Liver (tissue), 10 donors: ENCODE measurements at places on chromosomes 16 and 17.

DNA sequence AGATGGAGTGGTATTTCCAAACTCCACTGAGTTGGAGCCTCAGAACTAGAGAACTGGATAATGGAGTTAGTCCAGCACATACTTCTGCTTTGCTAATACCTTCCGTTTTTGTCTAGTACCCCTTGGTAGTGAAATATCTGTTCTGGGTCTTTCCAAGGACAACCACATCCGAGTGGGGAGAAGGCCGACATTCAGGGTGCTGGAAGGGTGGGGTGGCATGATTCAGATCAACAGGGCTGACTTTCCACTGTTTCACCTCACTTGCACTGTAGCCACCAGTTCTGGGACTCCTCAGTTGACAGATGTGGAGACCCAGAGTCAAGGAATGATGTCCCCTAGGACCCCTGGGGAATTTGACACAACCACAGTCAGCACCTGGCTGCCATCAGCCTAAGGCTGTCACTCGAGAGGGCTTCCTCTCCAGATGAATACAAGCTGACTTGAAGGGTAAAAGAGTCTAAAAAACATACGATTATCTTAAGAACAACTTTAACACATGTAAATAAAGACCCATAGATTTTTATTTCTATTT is 84.8 kb upstream of the HNF1B start:
- no peak for DNase-seq

DNA sequence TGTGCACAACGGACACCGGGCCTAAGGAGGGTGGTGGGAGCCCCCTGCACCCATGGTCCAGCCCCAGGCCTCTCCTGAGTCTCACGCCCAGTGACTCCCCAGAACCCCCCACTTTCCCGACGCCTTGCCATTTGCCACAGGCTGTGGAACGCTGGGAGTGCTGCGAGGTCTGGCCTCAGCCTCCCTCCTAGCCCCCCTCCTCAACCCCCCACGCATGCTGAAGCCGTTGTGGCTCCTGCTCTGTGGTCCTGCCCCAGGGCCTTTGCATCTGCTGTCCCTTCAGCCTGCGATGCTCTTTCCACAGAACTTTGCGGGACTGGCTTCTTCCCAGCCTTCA is 226.0 kb upstream of the GSE1 start:
- no peak for DNase-seq

GRCh38 chr17:68103148-68103547 is 67.6 kb downstream of the KPNA2 start:
- no peak for DNase-seq

DNA sequence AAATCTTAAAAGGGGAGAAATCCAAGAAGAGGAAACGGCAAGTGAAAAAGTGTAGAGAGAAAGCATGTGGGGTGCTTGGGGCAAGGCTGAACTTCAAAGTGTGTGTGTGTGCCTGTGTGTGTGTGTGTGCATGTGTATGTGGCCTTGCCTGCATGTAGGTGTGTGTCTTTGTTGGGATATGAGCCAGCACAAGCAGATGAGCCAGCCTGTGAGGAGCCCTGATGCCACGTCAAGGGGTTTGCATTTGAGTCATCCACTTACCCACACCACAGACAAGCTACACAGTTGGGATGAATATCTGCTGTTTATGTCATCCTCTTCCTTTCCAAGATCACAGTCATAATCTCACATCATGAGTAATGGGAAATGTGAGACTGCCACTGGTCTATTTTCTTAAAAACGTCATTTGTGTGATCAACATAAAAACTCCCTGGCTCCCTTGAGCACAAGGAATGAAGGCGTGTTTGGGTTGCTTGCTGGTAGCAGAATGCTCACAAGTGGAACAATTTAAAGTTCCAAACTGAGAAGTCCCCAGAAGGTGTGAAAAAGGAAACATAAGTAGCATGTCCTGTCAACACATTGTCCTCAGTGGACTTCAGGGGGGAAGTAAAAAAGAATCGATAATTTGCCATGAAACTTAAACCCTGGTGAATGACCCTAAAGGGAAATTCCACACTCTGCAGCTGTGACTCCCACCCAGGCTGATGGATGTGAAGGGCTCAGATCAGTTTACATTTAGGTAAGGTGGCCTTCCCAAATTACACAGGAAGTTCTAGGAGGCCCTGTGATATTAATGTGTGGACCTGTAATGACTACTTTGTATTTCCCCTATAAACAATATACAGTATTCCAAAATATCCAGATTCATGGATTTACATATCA is 14.7 kb downstream of the KCTD19 start:
- DNase-seq, result no peak

DNA sequence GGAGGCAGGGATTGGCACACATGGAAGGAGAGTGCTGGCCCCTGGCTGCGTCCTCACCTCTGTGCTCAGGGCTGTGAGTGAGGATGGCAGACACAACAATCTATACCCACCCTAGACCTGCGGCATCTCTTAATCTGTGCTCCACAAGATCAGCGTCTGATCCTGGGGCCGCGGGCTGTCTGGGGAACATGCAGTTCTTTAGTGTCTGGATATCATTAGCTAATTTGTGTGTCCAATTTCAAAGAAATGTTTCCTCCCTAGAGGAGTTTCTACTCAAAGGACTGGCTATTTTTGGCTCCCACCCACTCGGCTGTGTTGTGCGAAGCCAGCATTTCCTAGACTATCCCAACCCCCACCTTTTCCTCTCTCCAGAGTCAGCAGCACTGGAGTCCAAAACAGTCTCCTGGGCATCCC is 93.8 kb downstream of the GRIN2A start:
- no peak for DNase-seq

DNA sequence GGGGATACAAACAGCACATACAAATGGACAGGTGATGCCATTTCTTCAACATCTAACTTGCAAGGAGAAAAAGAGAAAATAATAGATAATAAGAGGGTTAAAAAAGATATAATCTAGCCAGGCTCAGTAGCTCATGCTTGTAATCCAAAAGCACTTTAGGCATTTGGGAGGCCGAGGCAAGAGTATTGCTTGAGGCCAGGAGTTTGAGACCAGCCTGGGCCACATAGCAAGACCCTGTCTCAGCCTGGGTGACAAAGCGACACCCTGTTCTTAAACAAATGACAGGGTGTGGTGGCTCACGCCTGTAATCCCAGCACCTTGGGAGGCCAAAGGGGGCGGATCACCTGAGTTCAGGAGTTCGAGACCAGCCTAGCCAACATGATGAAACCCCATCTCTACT is 19.3 kb downstream of the C16orf87 start:
- no peak for DNase-seq

DNA sequence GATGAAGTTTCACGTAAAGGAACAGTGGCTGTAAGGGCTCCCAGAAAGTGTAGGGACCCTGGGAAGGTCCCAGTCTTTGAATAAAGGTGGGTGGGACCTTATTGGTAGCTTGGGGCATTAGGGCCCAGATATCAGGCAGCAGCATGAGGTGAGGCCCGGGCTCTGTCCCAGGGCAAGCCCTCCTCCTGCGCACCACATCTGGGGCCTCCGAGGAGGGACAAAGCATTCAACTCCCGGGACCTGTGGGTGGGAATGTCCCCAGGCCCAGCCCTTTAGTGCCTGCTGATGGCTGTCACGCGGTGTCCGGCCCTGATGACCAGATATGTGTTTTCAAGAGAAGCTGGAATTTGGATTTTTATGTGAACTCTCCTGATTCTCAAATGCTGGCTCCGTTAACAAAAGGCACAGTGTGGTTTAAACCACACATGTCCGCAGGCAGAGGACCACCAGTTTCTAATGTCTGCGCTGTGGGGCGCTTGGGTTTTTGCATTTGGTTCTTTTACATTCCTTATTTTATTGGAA is 30.4 kb downstream of the RAI1 start:
- no peak for DNase-seq

DNA sequence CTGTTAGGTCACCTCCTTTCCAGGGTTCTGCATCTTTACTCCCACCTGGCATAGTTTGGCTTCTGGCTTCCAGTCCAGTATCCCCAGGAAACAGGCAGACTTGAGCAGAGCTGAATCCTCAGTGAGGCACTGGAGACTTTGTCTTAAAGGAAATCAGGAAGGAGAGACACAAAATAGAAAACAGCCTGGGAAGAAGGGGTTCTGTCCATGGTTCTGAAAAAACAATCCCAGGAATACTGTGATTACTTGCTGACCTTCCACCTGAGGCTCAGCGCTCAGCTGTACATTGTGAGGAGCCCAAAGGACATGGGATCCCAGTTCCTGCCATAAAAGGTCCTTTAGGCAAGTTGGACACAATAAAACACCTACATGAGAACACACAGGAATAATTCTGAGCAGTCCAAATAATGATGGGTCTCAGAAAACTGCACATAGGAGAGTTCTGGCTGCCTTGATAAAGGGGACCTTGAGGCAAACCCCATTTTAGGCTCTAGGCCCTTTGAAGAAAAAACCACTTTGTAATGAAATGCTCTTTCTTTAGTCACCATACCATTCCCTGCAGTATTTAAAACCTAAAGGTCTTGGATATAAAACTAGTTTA is 81.4 kb upstream of the CRHR1 start:
- DNase-seq, result no peak

- DNase-seq, result no peak
Observed at GRCh38 chr17:40291281-40291664, 3.6 kb downstream of the CDC6 start.

DNA sequence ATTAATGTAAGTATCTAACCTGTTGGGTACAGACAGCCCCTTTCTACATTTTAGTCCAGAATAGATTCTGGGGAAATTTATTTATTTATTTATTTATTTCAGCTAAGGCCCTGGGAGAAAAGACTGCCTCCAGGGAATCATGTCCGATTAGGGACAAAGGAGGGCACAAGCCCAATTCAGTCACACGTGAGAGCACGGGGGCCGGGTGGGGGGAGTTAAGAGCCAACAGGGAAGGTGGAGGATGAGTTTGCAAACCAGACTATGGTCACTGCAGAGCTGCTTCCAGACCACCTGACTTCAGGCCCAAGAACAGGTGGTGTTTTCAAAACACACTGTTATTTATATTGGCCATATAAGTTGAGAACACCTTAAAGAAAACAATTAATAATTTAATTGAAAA is 1.6 kb upstream of the ZFHX3 start:
- DNase-seq, result no peak

DNA sequence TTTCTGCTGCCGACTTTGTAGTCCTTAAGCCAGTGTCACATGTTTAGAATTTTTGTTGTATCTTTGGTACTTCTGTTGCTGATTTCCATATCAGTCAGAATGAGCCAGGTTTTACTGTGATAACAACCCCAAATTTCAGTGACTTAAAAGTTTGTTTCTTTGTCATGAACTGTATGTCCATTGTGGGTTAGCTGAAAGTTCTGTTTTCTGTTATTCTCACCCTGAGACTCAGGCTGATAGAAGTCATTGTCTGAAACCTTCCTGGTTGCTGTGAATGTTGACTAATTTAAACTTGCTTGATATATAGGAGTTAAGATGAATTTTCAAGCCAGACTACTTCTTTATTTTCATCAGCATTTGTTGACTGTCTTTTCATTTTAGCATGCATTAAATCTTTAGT is 68.8 kb downstream of the MRTFB start:
- no peak for DNase-seq

DNA sequence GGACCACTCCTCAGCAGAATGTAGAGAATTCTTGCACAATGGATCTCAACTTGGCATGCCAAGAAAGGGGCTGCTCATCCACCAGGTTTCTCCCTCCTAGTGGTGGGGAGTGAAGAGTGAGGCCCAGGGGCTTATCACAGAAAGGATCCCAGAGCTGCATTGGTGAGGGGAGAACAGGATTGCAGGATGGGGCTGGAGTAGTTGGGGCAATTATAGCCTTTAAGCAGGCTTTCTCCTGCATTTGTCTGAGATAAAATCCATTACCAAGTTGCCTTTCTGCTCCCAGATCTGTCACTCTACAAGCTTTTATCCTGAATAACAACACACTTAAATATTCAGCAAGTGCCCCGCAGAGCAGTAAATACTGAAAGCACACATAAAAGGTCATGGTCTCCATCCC is 130.8 kb upstream of the CES5A start:
- DNase-seq, result no peak

DNA sequence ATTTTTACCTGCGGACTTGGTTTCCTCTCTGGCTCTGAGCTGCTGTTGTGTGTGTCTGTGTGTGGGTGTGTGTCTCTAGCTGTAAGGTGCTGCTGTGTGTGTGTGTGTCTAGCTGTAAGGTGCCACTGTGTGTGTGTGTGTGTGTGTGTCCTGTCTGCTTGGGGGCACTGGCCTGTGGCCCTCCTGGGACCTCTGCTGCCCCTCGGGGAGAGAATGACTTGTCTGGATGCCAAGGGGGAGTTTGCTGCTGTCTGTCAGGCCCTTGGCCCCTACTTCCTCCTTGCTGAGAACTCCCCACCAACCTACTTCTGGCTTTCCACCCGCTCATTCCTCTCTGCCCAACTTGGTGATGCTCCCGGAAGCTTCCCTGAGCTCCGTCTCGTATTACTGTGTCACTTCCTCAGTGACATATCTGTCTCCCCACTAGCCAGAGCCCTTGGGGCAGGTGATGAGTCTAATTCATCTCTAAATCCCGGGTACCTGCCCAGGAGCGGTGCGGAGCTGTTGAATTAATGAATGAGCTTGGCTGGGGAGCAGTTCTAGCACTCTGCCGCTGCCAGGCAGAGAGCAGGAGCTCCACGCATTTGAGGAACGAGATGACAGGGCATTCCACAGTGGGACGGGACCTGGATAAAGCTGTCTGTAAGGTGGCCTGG is 3.5 kb upstream of the LASP1NB start:
- no peak for DNase-seq

GRCh38 chr16:89375021-89375420 is 115.3 kb downstream of the ANKRD11 start:
- DNase-seq, result no peak

DNA sequence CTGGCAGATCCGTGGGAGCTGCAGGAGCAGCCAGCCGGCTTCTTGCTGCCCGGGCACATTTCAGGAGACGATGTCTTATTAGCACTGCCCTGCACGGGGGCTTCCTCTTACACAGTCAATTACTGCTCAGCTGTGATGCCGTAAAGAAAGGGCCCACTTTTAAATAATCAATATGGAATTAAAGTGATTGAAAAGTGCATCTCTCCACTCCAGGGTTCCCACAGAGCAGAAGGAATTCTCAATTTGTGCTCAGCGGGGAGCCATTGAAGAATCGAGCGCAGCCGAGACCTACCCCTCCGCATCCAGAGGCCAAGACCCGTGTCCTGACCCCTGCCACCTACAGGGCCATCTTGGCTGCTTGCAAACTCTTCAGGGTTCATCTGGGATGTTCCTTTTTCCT is 399.4 kb upstream of the C16orf82 start:
- no peak for DNase-seq

- DNase-seq, result no peak
Observed at GRCh38 chr17:48745381-48746275, 17.1 kb upstream of the HOXB13 start.
